HCT116 (cell line): ENCODE measurements at places on chromosomes 7 and 10.
A peak's percentile ranks its signal among the peaks of the same experiment; 100 is the strongest.

GRCh38 chr7:37031571-37032257 is 307.4 kb upstream of the AOAH start:
- DNase-seq: peak; percentile 99

GRCh38 chr7:17710312-17710711 is 230.0 kb downstream of the SNX13 start:
- DNase-seq: no peak

GRCh38 chr10:26621243-26621888 is 76.1 kb upstream of the PDSS1 start:
- no peak for DNase-seq

- no peak for DNase-seq
Measured at GRCh38 chr10:805620-806305, 116.3 kb upstream of the DIP2C start.

- no peak for DNase-seq
Measured at GRCh38 chr7:125391921-125392320, 462.3 kb upstream of the POT1 start.

DNA sequence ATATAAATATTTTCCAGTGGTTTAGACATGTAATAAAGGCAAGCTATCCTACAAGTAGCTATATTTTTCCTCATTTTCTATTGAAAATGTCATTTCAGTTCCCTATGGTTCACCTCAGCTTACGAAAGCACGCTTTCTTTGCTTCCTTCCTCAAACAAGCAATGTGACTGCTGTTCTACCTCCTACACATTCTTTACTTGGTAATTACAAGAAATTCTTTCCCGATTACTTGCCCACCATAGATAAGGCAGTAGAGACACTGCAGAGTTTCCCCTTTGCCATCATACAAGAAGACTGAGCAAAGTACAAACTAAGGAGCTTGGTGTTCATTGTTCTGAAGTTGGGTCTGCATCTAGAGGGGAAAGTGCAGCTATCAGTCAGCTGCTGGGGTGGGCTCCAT is 249.4 kb downstream of the CRPPA start:
- no peak for DNase-seq

GRCh38 chr10:132535065-132535651 is 2.4 kb upstream of the INPP5A start:
- DNase-seq: no peak

- DNase-seq: no peak
Measured at GRCh38 chr7:35993113-35993512, 159.9 kb upstream of the EEPD1 start.

- DNase-seq: no peak
Measured at GRCh38 chr10:84588971-84589370, 260.6 kb downstream of the CCSER2 start.

DNA sequence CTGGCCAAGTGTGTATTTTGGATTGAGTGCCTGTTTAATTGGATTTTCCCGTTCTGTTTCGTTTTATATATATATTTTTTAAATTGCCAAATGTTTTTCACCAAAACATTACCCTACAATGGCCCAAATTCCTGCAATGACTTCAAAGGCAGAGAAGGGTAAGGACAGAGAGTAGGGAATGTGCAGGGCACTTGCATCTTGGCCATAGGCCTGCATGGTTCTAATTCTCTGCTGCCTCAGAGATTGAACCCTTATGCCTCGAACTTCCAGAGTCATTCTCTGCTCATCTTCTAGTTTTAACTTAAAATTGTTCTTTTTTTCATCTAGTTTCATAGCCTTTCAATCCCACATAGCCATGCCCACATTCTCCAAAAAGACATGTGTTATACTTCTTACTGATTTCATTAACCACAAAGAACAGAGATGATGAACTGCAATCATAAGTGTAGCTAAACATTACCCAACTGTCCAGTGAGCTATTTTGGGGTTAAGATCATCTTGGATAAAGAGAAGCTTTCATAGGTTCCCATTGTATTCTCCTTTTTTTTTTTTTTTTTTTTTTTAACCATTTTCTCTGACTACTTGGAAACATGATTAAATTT is 177.6 kb downstream of the PLXDC2 start:
- DNase-seq: no peak

GRCh38 chr10:122636953-122637352 is 62.7 kb downstream of the C10orf120 start:
- no peak for DNase-seq

GRCh38 chr7:70416986-70417655 is 714.8 kb upstream of the GALNT17 start:
- no peak for DNase-seq

DNA sequence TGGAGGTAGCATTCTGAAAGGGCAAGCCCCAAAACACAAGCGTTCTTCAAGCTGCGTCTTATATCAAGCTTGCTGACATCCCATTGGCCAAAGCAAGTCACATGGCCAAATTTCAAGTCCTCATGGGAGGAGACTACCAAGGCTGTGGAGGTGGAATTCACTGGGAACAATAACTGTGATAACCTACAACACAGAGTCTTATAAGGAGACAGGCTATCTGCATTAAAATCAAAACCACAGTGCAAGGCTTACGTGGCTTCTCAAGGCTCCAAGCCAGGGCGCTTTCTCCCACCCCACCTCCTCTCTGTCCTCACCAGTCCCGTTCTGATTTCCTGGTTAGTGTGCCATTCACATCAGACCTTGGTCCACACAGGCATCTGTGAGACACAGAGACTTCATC is 39.4 kb downstream of the ADRB1 start:
- DNase-seq: no peak

DNA sequence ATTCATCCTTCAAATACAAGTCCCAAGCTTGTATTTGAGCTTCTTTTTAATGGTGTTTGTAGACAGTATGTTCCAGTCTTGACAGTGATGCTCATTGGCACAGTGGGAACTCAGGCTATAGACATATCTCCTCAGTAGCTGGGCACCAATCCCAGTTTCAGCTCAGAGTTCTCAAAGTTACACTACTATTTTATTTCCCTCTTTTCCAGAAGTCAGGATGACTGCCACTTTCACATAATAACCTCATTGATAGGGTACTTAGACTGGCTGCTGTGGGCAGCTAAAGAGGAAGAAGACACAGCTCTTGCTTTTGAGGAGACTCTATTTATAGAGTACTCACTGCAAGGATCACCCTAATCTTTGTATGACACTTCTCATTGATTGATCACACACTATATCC is 2.4 kb downstream of the GBF1 start:
- no peak for DNase-seq

- no peak for DNase-seq
Measured at GRCh38 chr10:45418849-45419675, 45.0 kb downstream of the ALOX5 start.

GRCh38 chr7:12403287-12404181 is at the start of gene VWDE:
TSS of gene VWDE (minus strand) at chr7:12403865. CDS start at chr7:12403716, 149 bp downstream.
- peak; percentile 80 for DNase-seq

- no peak for DNase-seq
Measured at GRCh38 chr10:24120646-24121045, 88.3 kb upstream of the KIAA1217 start.

DNA sequence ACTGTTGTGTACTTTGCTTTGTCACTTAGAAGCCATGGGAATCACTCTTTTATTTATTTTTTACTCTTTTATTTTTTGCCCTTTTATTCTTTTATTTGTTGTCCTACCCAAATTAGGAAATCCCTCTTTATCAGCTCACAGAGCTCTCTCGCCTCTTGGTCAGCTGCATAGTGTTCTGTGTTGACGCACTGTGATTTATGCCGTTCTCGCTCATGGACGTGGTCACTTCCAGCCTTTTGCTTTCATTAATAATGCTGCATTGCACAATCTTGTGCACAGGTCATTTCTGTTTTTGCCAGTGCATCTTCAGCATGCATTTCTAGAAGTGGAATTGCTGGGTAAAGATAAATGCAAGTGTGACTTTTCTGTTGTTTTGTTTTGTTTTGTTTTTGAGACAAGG is 42.3 kb downstream of the FBH1 start:
- no peak for DNase-seq

GRCh38 chr10:77756319-77757232 is 119.0 kb upstream of the KCNMA1 start:
- DNase-seq: peak; percentile 47

DNA sequence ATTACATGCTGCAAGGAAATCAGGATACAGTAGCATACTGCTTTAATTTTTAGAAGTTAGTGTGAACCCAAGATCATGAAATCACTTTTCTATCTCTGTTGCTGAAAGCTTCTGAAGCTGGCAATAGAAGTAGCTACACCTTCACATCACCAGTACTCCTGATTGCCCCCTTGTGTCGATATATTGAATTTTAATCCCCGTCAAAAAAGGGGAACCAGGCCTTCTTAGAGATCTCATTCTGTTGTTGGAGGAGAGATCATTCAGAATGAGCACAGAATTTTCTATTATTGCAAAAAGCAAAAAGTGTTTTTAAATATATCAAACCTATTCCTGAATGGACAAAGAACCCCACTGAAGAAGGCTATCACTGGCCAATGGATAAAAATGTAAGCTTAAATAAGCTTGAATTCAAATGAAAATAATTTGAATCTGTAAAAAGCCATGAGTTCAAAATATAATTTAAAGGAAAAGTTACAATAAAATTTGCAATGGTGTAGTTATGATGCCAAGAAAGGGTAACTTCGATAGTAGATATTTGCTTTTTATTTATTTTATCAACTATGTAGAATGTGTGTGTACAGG is 39.7 kb upstream of the TEX47 start:
- DNase-seq: peak; percentile 24

- no peak for DNase-seq
Measured at GRCh38 chr10:117590101-117590875, 47.7 kb downstream of the EMX2 start.

- peak; percentile 31 for DNase-seq
Measured at GRCh38 chr7:82234457-82235049, 209.0 kb downstream of the CACNA2D1 start.

GRCh38 chr7:1669954-1670893 is at the start of gene ELFN1:
TSS of gene ELFN1 (plus strand) at chr7:1670277. CDS start at chr7:1744597, 74,320 bp downstream.
- DNase-seq: no peak

DNA sequence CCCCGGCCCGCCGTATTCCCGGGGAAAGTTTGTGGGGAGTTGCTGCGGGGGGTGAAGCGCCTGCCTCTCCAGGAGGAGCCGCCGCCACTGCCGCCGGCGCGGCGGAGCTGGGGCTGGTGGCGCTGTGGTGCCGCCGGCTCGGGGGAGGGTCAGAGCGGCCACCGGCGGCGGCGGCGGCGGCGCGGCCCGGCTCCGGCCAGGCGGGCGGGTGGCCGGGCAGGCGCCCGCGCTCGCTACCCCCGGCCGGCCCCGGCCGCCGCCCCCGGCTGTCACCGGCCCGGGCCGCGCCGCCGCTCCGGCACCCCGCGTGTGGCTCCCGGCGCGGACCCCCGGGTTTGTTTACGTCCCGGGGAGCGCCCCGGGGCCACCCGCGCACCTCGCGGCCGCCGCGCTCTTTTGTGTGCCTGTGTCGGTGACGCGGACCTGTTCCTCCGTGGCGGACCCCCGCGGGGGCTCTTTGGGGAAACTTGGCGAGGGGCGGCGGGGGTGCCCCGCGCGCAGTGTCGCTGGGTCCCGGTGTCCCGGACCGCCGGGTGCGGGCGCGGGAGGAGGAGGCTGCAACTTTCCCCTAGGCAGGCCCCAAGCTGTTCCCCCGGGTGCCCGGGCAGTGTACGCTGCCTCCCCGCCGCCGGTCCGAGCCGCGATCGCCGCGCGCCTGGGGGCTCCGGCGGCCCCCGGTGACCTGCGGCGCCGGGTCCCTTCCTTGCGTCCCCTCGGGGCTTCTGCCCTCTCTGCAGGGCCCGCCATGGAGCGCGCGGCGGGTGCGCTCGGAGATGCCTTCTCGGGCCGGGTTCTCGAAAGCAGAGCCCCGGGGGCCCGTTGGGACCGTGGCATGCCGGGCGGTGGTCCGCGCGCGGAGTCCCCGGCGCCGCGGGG is 593 bp upstream of the CUX1 start:
- no peak for DNase-seq

- DNase-seq: no peak
Measured at GRCh38 chr7:67854221-67855178, 857.9 kb downstream of the TYW1 start.

DNA sequence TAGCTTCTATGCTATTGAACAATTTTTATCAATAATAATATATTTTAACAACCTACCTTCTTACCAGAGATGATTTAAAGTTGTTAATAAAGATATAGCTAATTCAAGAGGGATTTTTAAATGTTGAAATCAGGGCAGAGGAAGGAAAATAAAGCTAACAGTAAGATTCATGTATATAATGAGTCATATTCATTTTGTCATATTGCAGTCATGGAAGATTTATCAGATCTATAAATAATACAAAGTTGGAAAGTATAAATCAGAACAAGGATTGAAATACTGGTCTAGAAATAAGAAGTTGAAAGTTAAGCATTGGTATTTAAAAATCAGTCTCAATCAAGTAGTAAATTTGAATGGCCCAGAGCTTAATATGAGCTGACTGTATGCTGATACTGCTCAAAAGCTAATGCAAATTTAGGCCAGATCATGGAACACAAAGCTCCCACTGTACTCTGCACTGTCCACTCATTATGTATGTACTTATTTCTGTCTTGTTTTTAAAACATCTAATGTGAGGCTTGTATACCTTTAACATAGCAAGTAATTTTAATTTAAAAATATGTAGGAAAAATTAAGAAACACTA is 196.9 kb downstream of the ZEB1 start:
- no peak for DNase-seq

- no peak for DNase-seq
Measured at GRCh38 chr10:27068217-27068891, 31.9 kb downstream of the ANKRD26 start.

DNA sequence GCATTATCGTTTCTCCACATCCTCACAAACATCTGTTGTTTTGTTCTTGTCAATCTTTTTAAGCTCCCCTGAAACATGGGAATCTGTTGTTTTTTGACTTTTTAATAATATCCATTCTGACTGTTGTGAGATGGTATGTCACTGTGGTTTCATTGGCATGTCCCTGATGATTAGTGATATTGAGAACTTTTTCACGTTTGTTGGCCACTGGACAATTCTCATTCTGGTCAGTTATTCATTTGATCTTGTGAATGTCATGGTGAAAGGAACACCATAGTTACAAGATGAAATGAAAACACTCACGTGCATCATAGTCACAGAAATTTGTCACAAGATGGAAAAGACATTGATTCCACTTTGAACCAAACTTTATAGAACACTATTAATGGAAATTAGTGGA is 20.5 kb upstream of the SGCE start:
- no peak for DNase-seq

- peak; percentile 37 for DNase-seq
Measured at GRCh38 chr7:139681463-139681755, 96.4 kb downstream of the HIPK2 start.

- no peak for DNase-seq
Measured at GRCh38 chr7:157271991-157272324, 64.8 kb upstream of the DNAJB6 start.

DNA sequence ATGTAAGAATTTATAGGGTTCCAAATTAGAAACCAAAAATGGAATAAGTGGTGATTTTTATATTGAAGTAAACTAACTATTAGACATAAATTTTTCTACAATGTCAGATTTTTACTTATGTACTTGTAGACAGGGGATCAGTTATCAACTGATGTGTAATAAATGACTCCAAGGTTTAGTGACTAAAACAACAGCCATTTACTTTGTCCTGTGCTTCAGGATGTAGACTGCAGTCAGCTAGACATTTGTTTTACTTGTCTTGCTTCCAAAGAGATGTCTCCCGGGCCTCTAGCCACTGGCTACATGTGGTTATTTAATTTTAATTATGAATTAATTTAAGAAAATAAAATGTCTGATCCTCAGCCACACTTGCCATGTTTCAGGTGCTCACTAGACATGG is 249.7 kb upstream of the IGFBP3 start:
- DNase-seq: no peak
